ENCODE measurements at places on chromosomes 3 and 15.
A peak's percentile ranks its signal among the peaks of the same experiment; 100 is the strongest.

DNA sequence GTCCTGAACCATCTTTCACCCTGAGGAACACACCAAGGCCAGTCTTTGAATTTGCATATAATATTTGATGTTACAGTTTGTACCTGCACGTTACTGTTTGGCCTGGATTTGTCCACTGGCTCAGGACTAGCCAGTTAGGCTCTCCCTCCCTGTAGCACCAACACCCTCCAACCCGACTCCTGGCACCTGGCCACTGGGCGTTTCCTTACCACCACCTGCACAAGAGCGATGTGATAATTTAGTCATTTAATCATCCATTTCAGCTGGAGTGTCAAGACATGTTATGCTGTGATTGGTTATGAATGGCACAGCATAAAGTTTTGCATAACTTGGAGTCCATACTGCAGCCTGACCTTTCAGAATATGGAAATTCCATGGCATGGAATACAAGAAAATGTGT, 242.4 kb downstream of the KCNMB2 start:
- DNase-seq, result peak; percentile 44

- no peak for DNase-seq
Measured at GRCh38 chr15:97759363-97759762, 201.1 kb upstream of the ARRDC4 start.

- no peak for DNase-seq
Measured at GRCh38 chr3:71402911-71403310, 180.6 kb downstream of the FOXP1 start.

DNA sequence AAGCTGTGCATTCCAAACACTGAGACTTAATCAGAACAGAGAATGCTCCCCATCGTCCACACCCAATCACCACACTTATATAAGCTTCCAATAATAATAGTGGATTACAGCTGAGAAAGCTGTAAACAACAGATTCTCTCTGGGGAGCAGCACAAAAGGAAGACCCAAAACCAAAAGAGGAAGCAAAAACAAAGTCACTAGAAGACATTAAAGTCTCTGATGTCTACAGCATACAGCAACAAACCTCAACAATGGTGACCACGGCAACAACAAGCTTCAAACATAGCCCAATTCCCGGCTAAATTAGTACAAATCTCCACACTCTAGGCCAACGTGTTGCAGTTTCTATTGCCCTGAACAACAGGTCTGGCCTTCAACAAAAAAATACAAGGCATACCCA, 37.7 kb downstream of the ZDHHC23 start:
- DNase-seq, result no peak

DNA sequence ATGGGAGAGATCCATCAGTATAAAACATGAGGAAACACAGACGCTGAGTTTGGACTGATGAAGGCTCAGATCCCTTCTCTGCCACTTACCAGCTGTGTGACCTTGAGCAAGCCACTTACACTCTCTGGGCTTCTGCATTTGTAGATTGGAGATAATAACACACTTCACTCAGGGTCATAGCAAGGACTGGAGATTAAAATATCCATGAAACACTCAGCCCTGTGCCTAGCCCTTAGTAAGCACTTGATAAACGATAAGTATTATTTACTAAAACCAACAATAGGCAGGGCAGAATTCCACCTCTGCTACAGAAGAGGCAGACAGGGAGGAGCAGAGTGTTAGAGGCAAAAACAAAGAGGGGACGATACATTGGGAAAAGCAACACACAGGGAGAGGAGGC, 420.5 kb upstream of the WNT5A start:
- DNase-seq, result no peak

DNA sequence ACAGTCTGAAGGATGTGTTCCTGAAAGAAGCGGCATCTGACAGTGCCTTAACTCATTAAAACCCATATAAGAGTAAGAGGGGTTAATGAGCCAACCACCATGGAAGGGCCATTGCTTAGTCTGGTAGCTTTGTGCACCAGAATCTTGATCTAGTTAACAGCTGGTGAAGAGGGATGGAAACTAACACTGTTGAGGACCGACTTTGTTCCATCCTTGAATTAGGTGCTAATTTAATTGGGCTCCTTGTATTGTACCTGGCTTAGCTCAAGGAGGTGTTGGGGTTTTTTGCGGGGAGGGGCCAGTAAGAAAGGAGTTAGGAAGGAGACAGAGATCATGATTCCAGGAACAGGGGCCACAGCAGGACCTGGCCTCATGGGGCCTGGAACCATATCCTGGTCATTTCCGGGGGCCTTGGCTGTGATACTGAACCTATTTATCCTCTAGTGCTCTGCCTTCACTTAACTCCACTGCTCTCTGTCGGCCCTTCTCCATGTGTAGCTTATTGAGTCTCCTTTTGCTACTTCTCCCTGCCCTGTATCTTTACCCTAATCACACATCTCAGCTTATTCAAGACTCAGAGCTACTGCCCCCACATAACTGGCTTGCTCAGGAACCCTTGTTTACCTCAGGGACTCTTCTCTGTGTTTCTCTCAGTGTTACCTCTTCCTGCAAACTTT, 93.0 kb downstream of the RPL22L1 start:
- DNase-seq, result no peak

- DNase-seq, result no peak
Measured at GRCh38 chr3:131050001-131050400, 23.3 kb downstream of the NEK11 start.

DNA sequence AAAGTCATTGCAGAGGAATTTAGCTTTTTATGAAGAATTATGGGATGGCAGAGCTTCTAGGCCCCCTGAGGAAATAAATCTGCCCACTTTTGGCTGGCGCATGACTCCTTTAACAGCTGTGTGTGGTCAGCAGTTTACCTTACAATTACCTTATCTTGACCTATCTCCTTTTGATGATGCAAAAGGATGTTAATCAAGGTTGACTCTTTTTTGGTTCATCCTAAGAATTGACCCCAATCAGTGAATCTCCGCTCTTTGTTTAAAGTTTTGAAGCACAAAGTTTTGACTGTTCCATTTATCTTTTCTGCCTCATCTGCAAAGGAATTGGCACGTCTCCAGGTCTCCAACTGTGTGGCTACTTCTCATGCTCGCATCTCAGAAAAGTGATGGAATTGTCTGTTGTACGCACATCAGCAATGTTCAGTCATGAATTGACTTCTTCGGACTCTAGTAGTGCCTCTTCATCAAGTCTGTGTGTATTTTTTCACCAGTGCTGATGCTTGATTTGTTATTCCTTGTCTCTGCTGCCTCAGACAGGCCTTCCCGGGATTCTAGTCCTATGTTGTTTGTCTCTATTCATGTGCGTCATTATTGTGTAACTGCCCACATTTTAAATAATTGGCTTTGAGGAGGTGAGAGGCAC, 196.2 kb upstream of the CFAP20DC start:
- no peak for DNase-seq

- DNase-seq, result no peak
Measured at GRCh38 chr15:60362321-60363086, 35.3 kb downstream of the ANXA2 start.

DNA sequence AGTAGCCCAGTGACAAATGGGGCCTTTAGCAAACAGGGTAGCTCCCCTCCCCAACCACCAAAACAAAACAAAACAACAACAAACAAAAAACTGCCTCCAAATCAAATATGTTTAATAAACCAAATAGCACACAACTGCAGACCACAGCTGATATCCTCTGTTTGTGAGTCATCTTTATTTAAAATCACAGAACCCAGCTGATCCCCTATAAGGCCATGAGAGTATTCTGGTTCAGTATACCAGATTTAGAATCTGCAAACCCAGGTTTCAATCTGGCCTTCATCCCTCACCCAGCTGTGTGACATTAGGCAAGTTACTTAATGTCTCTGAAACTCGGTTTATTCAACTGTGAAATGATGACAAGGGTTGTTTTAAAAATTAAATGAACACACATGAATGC, 124.5 kb downstream of the SUCLG2 start:
- no peak for DNase-seq

- DNase-seq, result no peak
Measured at GRCh38 chr3:149020196-149020838, 29.0 kb downstream of the GYG1 start.

DNA sequence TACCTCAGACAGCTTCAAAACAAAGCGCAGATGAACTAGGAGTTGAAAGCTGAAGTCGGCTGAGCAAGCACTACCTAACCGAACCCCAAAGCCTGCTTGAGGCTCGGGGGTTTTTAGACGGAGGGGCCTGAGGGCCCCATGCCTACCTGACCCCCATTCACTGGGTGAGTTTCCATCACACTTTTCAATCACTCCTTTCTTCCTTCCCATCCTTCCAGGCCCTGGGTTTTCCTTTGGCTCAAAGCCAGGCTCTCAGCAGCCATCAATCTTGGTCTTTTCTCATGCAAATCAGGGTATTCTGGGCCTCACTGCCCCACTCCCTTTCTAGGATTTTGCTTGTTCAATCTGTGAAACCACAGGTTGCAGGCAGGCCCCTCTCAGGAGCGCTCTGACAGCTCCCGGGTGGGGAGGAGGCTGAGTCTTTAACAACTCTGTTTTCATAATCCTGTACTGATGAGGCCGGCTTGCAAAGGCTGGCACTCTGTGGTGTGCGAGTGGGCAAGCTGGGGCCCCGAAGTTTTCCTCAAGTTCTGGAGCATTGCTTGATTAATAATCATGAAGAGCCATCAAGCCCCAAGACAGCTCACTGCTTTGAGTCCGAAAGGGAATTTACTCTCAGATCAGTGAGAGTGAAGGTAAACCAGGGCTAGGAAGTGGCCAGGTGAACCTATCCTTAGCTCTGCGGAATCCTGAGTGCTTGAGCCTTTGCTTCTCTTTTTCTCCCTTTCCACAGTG, 97.6 kb downstream of the FRMD4B start:
- DNase-seq, result peak; percentile 1

DNA sequence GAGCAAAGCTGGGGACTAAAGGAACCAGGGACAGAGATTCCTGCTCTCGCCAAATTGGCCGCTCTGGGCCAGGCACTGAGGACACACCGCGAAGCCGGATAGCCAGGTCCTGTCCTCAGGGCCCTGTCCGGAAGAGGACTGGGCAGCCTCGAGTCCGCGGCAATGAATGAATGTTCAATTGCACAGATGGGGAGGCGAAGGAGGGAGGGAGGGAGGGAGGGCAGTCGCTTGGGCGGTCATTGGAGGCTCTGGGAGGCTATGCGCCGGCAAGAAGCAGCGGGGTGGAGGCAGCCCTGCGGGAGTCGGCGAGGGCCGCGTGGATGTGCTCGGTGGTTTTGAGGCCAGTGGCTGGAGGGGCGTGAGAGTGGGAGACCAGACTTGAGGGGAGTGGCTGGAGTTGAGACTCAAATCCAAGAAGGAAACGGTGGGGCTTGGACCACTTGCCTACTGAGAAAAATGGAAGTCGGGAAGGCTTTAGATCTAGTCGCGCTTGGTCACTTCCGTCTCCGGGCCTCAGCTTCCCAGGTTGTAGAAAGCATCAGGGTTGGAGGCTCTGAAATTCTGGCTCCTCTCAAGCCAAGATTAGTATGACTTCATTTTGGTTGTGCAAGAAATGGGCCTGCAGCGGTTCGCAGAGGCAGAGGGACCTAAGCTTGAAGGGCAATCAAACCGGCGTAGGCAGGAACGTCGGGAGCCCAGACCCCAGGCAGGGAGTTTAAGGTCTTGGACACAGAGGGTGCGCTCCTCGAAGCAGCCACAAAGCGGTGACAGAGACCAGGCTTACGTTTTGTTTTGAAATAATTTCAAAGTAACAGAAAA, 21.1 kb upstream of the PLXND1 start:
- DNase-seq, result peak; percentile 77

DNA sequence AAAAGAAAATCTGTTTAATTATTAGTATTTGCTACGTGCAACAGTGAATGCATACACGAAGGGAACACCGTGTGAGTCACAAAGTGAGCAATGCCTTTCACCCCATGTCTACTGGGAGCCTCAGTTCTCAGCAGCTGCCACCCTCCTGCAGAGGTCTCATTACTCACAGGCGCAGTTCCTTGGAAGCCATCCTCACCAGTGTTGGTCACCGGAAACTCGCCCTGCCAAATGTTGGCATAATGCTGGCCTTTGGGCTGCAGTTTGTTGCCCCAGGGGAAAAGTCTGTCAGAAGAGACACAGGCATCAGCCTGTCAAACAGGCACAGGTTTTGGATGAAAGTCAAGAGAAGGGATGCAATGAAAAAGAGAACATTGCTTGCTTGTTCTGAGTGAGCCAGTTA, 50.1 kb downstream of the SUMF1 start:
- no peak for DNase-seq

- DNase-seq, result no peak
Measured at GRCh38 chr3:152349392-152349791, 80.7 kb downstream of the MBNL1 start.

GRCh38 chr3:132972333-132972732, 65.9 kb upstream of the TMEM108 start:
- DNase-seq, result no peak

- no peak for DNase-seq
Measured at GRCh38 chr15:78617076-78617475, 3.7 kb downstream of the CHRNA3 start.

GRCh38 chr15:52255008-52255407, 40.6 kb downstream of the MYO5C start:
- no peak for DNase-seq

- DNase-seq, result no peak
Measured at GRCh38 chr15:62907275-62907674, 135.3 kb upstream of the TPM1 start.

- DNase-seq, result no peak
Measured at GRCh38 chr3:22506871-22507270, 696.3 kb upstream of the UBE2E2 start.

DNA sequence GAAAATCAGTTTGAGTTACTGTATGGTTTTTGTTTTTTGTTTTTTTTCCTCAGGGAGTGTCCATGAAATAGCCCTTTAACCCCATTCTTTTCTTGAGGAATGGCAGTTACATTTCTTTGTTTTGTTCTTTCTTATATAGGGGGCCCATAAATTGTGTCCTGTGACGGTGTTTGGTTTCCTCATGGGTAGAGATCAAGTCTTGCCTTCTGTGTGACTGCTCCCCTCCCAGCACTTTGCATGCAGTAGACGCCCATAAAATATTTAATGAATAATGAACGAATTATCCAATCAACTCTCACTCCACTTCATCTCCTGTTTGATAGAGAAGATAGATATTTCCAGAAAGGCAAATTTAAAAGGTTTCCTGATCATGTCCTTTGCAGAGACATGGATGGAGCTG, 78.1 kb downstream of the CADPS start:
- no peak for DNase-seq

- DNase-seq, result no peak
Measured at GRCh38 chr3:15479400-15480224, 41.9 kb downstream of the COLQ start.
